ENCODE measurements at places on chromosomes 5 and 9.

DNA sequence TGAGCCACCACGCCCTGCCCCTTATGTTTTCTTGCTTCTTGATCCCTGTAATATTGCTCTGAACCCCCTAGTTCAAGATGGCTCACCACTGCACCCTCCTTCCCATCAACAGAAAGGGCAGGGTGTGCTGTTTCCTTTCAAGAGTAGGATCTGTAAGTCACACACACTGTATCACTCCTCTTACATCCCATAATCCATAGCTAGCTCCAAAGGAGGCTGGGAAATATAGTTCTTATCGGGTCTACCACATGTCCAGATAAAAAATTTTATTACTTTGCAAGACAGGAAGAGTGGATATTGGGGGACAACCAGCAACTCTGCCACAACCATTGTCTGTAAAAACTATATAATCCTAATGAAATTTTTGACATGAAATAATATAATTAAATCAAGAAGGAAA is 79.6 kb downstream of the C9orf50 start:
- no peak for DNase-seq

DNA sequence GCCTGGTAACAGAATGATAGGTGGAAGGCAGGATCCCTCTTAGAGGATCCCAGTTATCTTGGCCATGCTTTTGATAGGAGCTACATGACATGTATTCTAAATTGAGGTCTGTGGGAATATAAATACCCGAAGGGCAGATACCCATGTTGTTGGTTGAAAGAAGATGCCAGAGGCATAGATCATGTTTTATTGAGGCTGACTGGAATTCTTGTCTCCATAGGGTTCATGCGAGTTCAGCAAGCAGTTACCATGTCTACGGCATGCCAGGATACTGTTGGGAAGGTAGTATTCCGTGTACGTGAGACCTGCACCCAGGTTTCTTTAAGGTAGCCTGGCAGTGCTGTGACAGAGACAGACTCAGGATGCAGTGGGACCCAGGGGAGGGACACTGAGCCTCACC is 230.7 kb downstream of the NR3C1 start:
- no peak for DNase-seq

DNA sequence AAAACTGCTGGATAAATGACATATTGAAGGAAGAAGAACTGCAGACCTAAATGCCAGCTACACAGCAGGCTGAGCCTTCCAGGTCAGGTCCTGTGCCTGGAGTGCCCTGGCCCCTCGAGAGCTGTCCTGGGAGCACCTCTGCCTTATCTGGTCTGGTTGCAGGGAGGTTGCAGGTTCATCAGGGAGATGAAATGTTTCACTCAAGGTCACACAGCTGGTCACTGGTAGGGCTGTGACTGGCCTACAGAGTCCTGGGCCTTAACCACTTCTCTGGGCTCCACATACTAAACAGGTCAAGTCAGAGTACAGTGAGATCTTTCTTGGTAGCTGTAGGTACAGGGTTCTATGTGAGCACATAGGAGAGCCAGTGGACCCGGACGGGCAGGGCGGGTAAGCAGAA is 16.7 kb downstream of the GALNT10 start:
- DNase-seq, result no peak

DNA sequence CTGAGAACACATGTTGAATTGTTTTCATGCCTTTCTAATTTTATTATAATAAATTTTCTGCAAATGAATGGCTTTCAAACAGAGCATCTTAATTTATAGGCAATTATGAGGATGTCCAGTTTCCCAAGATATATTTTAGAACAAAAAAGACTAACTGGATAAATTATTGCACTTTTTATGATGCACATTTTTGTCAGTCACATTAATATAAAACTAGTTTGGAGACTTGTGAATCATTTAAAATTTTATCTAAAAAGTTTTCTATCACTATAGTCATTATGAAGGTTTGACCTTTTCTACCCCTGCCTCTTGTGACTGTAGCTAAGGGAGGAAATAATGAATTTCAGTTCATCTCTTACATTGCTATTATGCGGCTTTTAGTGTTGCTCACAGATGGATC is 393.8 kb downstream of the TAF11L14 start:
- DNase-seq, result no peak

DNA sequence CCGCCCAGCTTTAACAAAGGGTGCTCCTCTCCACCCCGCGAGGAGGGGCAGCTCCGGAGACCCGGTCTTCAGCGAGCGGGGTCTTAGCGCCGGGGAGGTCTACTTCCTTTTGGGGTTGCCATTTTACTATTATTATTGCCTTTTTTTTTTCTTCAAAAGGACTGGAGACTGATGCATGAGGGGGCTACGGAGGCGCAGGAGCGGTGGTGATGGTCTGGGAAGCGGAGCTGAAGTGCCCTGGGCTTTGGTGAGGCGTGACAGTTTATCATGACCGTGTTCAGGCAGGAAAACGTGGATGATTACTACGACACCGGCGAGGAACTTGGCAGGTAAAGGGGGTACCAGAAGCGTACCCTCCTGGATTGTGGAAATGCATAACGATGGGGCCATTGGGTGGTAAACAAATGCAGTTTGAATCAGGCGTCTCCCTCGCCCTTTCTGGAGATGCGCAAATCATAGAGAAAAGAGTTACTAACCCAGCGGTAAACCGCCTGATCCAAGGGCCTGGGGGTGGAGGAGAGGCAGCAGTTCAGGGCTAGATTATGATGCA is 1.2 kb downstream of the DAPK1 start:
- no peak for DNase-seq

- DNase-seq, result no peak
These were observed 345.8 kb upstream of the KLF9 start for GRCh38 chr9:70760228-70760627.

DNA sequence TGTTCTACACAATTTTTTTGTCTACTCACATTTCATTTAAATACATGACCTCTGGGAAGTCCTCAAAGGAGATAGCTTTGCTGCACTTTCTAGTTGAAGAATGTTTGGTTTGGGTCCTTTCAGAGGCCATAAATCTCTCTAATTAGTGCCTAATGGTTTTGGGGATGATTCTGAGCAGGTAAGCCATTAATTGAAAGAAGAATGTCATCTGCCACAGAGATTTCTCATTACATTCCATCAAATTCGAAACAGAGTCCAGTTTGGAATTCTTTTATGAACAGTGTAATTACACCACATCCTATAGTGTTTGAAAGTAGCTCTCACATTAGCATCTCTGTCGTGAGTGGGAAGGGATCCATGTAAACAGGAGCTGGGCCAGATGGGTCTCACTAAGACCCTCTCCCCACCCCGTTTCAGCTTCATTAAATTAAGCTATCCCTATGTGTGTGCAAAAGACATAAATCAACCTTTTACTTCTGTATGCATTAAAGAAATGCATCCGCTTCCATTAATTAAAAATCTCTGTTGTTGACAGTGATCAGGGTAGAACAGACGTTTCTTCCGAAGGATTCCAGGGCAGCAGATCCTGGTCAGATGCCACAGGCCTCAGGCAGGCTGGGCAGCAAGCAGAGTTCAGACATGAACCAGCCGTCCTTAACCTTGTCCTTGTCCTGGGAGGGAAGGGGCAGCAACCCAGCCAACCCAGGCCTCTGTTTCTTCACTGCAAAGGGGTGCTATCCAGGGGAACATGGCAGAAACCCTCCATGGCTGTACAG is 99.8 kb upstream of the MAP1B start:
- no peak for DNase-seq

GRCh38 chr5:35357973-35358372 is 127.7 kb upstream of the PRLR start:
- no peak for DNase-seq

DNA sequence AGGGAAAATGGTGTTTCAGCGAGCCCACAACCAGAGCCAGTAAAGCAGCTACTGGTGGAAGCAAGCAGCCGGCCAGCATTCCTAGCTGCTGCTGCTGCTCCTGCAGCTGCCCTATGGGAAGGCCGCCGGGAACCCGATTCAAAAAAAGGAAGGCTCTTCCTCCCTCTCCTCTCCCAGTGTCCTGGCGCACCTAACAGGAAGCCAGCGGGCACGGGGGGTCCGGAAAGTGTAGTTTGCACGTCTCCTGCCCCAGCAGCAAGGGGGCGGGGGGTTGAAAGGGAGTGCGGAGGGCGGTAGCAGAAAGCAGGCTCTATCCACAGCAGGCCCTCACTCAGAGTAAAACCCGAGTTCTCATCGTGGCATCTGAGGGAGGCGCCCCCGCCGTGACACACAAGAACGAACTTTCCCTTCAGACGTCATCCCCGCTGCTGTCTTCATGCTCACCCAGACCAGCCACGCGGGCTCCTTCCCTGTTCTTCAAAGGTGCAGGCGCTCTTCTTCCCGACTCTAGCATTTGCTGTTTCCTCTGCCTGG is 16.5 kb downstream of the GRXCR2 start:
- no peak for DNase-seq

DNA sequence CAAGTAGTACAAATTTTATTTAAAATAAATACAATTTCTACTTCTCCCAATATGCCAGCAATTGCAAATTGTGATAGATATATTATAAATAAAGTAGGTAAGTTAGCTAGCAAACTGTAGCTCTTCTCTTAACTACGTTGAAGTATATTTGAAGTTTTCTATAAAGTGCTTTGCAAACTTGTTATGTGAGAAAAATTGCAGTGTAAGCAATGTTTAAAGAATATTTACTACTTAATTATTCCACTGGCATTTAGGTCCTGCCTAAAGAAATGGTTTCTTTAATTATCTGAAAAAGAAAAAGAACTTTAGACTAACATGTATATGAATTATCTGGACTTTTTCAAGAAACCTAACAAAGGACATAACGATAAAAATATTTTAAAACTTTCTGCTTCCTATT is 1350.0 kb upstream of the CDH9 start:
- no peak for DNase-seq
